ENCODE measurements at places on chromosomes 2 and 18.

- no peak for DNase-seq
Observed at GRCh38 chr2:229269941-229270340, 1.1 kb downstream of the PID1 start.

- no peak for DNase-seq
Observed at GRCh38 chr18:24776019-24776418, 315.6 kb downstream of the HRH4 start.

- DNase-seq: no peak
Observed at GRCh38 chr2:8488001-8488738, 193.7 kb upstream of the ID2 start.

DNA sequence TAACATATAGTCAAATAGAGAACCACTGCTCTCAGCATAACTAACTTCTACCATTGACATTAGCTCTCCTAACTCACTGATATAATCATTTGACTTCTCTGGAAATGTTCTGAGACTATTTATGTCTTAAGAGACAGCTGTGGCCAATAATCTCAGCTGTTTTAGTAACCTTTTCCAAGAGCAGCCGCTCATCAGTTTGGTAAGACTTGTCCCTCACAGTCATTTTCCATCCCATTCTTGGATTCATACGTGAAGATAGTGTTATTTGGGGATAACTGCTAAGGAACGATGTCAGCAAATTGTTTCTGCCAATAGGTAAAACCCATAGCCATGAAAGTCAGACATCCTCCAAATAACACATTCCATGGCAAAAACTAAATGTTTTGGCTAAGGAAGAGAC, 127.8 kb downstream of the LNPK start:
- DNase-seq: no peak

DNA sequence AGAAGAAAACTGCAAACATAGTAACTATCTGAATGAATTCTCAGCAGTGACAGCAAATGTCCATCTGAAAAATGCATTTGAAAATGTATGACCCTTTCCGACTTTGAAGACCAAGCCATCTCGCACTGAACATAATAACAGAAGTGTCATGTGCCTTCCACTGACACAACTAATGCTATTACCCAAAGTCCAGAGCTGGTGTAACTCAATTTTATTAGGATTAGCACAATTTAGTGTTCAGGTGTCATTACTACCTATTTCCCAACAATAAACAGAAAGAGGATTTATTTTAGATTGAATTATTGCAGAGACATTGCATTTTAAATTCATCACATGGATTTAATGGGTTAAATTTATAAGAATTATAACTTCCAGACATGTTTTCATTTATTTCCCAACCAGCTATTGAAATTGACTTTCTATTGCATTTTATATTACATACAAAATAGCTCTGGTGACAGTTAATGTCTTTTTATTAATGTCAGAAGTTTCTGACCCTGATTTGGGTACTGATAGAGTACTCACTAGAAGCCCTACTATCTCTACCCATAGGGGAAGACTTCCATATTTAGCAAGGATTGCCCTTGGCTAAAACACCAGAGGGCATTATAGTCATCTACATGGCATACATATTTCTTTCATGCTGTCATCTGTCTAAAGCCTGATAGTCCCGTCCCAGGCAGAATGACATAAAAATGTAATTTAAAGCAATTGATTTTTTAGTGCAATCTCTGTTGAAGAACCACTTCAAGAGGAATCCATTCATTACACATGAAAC, 7.0 kb upstream of the STK39 start:
- peak; percentile 3 for DNase-seq

DNA sequence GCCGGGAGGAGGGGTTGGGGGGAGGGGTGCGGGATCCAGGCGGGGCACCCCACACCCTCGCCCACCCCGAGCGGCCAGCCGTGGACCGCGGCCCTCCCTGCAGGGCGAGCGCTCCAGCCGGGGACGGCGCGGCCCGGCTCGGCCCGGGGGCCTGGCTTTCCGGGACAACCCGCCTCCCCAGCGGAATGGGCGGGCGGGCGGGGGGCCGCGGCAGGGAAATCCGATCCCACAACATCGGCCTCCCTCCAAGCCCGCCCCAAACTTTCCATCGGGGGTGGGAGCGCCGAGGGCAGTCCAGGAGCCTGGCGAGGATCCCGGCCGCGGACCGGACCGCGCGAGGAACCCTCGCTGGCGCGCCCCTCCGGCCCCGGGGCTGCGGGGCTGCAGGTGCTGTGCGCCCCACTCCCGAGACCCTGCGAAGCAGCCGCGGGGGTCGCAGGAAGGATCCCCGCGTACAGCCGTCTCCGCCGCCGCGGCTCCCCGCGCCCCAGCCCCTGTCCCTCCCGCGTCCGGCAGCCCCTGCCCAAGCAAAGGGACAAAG, 529 bp downstream of the SEMA4C start:
- DNase-seq: peak; percentile 53

- no peak for DNase-seq
Observed at GRCh38 chr2:196086517-196087368, 18.1 kb upstream of the DNAH7 start.

DNA sequence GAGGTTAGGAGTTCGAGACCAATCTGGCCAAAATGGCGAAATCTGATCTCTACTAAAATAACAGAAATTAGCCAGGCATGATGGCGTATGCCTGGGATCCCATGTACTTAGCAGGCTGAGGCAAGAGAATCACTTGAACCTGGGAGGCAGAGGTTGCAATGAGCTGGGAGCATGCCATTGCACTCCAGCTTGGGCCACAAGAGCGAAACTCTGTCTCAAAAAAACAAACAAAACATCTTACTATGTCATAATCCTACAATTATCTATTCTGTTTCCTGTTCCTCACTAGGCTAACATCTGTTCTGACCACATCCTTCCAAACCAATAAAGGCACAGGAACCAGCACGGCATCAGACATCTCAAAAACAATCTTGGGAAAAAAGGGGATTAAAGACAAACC, 361.8 kb upstream of the UBE2E3 start:
- no peak for DNase-seq

DNA sequence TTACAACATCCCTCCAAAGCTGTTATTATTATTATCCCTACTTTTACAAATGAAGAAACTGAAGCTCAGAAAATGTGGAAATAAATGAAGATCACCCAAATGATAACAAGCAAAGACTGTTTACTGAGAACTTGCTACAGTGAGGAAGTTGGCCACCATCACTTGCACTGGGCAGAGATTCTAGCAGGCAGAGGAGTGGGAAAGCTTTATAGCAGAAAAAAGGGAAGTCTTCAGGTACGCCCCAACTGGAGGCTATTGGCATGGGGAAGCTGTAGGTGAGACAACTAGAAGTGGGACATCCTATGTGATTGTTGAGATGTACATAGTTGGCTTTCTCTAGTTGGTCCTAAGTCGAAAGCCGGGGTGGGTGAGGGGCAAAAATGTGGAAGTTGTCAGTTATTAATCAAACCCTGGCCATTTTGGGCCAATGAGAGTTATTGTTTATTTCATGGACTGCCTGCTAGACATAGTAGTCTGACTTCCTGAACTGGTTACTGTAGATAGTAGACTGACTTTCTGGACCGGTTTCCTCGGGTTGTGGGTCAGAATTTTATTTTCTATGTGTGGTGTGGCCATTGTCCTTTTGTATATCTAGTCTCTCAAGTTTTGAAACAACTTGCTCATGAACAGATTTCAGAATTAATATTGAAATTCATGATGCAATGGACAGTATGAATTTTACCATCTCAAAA, 40.2 kb upstream of the STAT4 start:
- no peak for DNase-seq

GRCh38 chr2:217803653-217803960, 199.2 kb downstream of the TNS1 start:
- DNase-seq: no peak

DNA sequence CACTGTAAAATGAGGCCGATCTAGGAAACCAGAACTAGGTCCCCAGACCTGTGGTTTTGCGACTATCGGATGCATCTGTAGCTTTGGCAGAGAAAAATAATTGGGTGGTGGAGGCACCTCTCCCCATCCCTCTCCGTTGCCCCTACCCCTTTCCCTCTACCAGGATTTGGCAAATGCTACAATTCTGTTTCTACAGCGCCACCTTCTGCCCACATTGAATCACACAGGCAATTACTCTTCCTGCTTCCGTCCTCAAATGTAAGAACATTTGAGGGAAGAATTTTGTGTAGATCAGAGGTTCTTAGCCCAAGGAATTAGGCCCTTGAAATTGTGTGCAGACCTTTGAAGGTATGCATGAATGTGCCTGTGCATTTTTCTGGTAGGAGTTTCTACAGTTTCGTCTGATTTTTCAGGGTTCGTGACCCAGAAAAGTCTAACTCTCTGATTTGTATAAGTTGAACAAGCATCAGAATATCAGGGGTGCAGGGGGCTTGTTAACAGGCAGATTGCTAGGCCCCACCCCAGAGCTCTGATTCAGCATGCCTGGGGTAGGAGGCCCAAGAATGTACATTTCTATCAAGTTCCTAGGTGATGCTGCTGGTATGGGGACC, 11.2 kb downstream of the ATP6V1B1 start:
- no peak for DNase-seq

DNA sequence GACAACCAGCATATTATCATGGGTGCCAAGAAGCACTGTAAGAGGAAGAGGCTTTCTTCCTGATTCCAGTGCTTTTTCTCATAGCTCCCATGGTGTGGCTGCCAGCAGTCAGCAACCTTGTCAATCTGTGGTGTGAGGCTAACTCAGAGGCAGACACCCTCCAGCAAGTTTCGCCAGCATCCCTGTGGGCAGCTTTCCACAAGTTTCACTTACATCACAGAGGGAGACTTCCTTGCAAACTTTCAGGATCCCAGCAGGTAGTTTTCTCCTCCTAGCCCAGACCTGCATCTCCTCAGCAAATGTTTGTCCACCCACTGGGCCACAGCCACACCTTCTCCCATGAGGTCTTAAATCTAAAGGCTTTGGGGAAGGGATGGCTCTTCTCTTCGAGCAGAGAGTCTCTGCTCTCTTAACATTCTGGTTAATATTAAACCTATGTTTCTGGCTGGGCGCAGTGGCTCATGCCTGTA, 9.1 kb downstream of the DNAH7 start:
- no peak for DNase-seq

DNA sequence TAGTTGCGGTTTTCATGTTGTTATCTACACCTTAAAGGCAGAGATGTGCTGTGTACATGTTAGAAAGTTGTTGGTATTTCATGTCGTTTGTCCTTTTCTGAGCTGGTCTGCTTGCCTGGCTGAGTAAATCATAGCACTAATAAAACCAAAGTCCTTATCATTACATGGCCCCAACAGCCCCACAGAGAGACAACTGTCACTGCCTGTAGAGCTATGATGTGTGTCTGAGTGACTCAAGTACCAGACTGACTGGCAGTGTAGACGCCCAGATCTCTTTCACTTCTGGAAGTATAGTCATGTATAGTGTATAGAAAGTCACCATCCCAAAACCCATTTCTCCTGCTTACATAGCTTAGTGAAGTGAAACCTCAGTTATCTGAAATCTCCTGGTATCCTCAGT, 4.3 kb downstream of the SOCS6 start:
- DNase-seq: no peak

- DNase-seq: no peak
Observed at GRCh38 chr2:239028253-239028619, 180.4 kb downstream of the TWIST2 start.

- DNase-seq: no peak
Observed at GRCh38 chr2:119025013-119025412, 83.0 kb downstream of the MARCO start.

GRCh38 chr18:48104705-48105104, 174.2 kb upstream of the SMAD2 start:
- no peak for DNase-seq

DNA sequence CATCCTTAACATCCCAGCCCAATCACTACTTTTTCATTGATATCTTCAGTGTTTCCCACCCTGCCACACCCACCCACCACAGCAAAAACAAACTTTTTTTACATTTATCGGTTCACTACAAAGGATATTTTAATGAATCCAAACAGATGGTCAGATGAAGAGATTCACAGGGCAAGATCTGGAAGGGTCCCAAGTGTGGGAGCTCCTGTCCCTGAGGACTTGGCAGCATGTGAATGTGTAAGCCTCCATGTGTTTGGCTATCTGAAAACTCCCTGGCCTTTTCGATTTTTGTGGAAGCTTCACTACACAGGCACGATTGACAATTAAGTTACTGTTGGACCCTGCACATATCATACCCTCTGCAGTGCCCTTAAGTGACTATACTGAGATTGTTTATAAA, 48.1 kb upstream of the CRIM1 start:
- no peak for DNase-seq

DNA sequence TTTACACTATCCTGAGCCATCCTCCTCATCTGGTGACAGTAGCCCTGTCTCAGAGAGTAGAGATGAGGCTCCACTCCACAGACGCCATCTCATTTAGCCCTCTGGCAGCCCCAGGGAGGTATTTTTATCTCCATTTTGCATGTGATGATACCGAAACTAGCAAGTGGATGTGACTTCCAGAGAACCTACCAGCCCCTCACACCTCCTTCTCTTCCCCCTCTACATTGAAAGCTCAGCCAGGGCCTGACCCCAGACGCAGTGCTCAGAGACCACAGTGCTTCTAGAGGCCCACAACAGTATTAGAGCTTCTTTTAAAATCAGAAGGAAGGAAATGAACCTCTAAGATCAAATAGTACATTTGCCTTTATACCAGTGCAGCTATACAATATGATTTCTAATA, 8.3 kb downstream of the GYPC start:
- no peak for DNase-seq

- DNase-seq: no peak
Observed at GRCh38 chr2:112639936-112640335, 5.8 kb upstream of the SLC20A1 start.

- DNase-seq: peak; percentile 85
Observed at GRCh38 chr2:9163306-9164111, 43.1 kb upstream of the ASAP2 start.

DNA sequence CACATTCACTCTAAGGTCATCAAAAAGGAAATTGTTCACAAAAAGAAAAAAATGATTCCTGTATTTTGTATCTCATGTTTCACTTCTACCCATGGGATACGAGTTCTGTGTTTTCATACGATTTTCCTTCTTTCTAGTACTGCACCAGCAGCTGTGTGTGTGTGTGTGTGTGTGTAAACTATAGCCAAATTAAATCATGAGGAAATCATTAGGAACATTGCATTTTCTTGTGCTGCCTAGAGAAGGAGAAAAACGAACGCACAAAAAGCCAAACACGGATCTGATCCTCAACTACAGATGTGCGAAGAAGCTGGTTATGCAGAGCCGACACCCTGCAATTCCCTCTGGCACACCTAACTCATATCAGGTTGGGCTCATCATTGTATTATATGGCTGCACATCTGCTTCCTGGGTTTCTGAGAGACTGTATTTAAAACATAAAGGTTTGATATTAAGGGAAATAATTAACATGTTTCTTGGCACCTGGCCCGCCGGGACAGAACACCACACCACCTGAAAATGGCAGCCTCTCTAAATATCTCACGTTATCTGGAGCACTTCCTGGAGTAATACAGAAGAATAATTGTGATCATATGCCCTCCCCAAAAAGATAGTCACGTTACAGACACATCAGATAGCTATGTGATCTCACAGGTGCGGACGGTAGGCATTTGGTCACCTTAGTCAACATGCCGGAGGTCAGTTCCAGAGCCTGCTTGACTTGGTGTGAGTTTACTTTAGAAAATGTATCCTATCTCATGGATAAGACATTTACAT, 586.3 kb upstream of the SALL3 start:
- DNase-seq: no peak

- DNase-seq: no peak
Observed at GRCh38 chr2:157777427-157777826, 98.7 kb downstream of the ACVR1 start.
